HEK293T (cell line): ENCODE measurements at places on chromosomes 6 and 20.

GRCh38 chr20:24949756-24950127 lies 673 bp downstream of the CST7 start:
- DNase-seq: no peak

DNA sequence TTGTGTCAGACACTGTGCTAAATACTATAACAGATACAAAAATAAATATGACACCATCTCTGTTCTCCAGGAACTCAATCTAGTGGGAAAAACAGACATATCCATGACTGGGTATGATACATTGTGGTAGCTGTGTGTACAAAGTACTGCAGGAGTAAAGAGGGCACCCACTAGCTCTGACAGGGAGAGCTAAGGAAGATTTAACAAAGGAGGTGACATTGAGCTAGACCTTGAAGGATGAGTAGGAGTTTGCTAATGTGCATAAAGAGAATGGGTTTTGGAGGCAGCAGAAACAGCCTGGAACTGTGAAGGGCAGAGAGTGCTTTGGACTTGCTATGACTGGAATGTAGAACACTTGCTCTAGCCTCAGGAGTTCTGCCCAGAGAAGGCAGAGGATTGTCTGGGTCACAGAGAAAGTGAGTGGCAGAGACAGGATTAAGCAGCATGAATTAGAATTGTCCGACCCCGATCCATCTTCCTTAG lies 14.4 kb downstream of the MMP24 start:
- DNase-seq: no peak

- DNase-seq: no peak
Measured at GRCh38 chr20:1953621-1954020, 40.2 kb downstream of the PDYN start.

- no peak for DNase-seq
Measured at GRCh38 chr20:21291026-21291425, 12.1 kb upstream of the XRN2 start.

DNA sequence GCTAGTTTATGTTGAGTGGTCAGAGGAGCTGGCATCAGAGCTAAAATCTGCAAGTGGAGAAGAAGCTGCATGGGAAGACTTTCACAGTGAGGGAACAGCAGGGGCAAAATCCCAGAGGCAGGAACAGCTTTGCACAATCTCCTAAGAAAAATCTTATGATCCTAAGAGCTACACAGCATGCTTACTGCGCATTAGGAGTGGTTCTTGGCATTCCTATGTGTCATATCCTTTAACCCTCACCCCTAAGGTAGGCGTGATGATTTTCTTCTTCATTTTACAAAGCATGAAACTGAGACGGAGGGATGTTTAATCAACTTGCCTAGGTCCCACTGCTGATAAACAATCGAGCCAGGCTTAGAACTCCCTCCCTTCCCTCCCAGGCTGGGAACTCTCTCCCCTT lies 313.6 kb upstream of the SULF2 start:
- DNase-seq: no peak

DNA sequence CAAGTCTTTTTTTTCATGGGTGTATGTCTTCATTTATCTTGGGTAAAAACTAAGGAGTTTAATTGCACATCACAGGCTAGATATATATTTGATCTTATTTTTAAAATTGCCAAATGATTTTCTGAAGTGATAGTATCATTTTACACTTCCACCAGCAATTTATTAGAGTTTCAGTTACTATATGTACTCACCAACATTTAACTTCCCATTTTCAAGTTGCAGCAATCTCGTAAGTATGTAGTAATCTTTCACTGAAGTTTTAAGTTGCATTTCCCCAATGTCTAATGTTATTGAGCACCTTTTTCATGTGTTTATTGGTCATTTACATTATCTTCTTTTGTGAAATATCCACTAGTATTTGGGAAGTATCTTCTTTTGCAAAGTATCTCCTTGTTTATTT lies 277.4 kb upstream of the CNR1 start:
- DNase-seq: no peak

- DNase-seq: no peak
Measured at GRCh38 chr6:11722220-11722619, 56.4 kb downstream of the ADTRP start.

DNA sequence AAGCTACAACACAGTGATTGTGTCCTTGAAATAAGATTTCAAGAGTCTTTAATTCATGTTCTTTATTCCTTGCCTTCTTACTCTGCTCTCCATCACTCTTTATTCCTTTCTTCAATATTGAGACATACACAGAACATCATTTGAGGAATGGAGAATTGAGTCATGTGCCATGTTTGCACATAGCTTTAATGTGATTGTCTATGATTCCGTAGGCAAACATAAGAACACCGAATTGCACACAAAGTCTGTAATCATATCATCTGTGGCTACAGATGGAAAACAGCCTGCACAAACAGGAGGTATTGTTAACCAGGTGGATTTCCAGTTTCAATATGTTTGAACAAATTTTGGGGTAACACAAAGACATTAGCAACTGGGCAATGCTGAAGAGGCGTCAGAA lies 571.6 kb upstream of the GJE1 start:
- DNase-seq: no peak

DNA sequence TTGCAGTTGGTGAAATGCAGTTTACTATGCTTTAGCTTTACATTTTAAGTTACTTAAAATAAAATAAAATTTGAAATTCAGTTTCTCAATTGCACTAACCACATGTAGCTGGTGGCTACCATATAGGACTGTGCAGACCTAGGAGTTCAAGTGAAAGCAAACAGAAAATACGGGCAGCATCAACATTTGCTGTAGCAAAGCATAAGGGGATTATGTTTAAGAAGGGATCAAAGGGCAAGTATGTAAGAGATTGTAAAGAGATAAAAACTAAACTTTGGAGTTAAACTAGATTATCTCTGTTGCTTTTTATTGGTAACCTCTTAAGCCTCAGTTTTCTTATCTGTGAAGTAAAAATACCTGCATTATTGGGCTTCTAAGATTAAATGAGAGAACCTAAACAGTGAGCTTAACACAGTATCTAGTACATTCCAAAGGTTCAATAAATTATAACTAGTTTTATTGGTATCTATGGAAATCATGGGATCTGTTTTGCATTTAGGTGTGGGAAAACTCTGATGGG lies 81.2 kb downstream of the SPTLC3 start:
- no peak for DNase-seq

GRCh38 chr6:87199787-87200186 lies 44.4 kb downstream of the ZNF292 start:
- no peak for DNase-seq

DNA sequence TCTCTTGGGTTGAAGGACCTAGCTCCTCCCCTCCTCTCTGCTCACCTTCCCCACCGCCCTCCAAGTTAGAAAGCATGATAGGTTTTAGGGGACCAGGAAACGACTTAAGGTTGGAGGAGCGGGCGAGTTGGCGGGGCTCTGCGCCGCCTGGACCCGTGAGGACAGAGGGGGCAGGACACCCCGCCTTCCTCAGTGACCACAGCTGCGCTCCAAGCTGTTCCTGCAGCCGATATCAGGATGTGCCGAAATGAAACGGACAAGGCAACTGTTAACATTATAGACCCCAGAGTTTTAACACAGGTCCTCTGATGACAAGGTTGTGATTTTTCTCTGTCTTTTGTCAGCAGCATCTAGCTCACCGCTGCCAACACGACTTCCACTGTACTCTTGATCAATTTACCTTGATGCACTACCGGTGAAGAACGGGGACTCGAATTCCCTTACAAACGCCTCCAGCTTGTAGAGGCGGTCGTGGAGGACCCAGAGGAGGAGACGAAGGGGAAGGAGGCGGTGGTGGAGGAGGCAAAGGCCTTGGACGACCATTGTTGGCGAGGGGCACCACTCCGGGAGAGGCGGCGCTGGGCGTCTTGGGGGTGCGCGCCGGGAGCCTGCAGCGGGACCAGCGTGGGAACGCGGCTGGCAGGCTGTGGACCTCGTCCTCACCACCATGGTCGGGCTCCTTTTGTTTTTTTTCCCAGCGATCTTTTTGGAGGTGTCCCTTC lies at the start of gene GRM1:
GRM1 (plus strand) TSS at position 212 of the 722 bp plus-strand sequence; CDS start at position 668, 456 bp downstream.
- no peak for DNase-seq

DNA sequence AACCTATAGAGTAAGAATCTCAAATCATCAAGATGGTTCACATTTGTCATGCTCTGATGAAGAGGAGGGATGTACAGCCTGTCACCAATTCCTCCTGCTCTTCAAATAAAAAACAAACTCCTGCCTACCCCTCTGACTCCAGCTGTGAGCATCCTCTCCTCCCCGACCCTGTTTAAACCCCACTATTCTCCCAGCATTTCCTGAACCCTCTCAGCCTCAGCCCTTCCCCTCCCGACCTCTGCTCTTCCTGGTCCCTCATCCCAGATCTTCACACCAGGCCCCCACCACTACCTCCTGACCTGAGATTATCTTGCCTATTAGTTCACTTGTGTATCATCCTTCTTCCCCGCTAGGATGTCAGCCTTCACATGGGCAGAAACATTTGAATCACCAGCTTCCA lies 75.8 kb downstream of the ZMYND8 start:
- DNase-seq: no peak

DNA sequence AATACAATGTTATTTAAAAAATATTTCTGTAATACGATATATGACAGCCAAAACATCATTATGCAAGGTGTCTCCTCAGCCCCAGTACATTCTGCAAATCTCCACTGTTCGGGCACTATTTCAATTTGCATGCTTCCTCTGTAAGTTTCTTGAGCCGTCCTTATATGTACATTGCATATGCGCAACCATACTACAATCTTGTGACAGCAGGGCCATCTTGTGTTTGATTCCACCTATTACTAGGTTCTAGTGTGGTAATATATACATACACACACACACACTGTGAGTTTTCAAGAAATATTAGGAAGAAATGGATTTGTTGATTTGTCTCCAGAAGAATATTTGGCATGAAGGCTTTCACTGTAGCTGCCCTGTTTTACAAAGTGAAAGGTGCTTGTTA lies 9.8 kb downstream of the LYRM4 start:
- no peak for DNase-seq

DNA sequence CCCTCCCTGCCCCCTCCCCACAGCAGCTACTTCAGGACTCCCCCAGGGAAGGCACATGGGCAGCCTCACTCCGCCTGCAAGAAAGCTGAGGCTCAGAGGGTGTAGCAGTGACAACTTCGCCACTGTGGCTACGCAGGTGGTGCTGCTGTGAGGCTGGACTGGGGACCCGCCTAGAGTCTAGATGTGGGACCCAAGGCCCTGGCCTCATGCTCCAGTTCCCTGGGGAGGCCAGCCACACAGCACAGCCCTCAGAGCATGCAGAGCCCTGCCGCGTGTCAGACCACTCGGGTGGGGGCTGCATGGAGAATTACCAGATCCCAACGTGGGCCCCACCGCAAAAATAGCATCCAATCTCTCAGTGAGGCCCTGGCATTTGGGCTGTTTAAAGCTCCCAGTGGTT lies 30.8 kb upstream of the VSTM2L start:
- DNase-seq: no peak

GRCh38 chr6:83092756-83093399 lies 25.4 kb downstream of the DOP1A start:
- no peak for DNase-seq

DNA sequence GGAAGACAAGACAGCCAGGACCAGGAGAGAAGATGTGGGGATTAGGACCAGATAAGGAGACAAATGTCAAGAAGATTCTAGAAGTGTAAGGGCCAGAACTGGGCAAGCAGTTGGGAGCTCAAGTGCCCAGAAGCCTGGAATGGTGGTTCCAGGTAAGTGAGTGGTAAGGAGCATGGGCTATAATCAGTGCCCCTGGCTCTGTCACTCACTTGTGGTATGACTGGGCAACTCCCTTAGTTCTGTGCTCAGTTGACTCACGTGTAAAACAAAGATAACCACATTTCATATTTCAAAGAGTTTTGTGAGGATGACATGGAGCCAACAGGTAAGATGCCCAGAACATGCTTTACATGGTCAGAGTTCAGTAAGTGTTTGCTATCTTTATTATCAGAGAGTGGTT lies 11.2 kb downstream of the CCDC167 start:
- DNase-seq: no peak

GRCh38 chr6:151807513-151808370 lies at the start of gene ESR1:
Gene ESR1 (plus strand): TSS chr6:151807682. CDS start chr6:151807913, 231 bp downstream.
- peak; percentile 16 for DNase-seq

DNA sequence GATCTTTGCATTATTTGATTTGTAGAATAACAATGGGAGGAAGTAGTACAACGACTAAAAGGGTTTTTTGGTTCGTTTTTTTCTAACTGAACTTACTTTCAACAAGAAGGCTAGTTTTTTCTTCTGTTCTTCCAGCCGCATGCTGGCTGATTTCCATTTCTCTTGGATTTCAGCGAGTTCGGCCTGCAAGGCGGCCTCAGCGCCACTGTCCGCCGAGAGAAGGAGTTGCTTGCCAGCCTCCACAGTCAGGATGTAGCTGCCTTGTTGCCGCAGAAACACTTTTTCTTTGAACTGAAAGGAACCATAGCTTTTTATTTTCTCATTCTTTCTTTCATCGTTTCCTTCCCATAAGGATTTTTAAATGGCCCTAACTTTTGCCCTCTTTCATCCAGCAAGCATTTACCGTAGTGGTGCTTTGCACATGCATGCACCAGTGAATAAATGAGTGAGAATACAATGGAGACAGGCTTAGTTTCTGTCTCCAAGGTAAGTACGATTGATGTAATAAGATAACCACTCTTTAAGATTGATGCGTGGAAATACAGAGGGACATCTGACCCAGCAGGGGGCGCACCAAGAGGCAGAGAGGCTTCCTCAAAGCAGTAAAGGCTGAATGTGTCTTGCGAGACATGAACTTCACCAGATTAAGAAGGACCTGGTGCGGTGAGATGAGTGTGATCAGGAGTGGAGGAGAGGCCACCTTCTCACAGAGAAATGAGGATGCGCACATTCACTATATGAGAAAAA lies 398.8 kb downstream of the ESR1 start:
- peak; percentile 48 for DNase-seq

DNA sequence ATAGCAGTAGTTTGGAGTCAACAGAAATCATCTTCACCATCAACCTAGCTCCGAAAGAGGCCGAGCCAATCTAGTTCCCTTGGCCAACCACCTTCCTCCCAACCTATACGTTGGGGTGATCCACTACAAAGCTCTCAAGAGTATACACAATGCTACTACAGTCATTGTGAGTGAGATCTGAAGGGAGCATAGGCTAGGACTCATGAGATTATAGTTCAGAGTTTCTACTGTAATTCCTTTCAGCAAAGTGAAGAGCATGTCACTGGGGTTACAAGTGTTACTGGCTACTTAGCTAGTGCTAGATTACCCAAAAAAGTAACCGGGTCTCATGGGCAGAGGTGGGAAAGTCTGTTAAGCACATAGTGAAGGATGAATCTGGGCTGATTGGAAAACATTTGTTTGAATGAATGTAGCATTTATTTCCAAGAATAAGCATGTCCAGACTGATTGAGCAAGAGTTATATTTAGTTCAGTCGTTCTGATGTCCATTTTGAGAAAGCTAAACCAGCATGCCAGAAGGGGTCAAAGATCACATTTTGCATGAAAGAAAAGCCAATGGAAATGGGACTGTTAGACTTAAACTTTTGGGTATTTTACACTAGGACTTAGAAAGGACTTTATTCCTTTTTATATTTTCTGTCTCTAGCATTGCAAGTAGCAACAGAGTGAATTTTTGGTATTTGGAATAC lies 10.5 kb upstream of the ESR1 start:
- DNase-seq: no peak
